ENCODE measurements at places on chromosomes 6 and 20. TPM values are rescaled to one million over a fixed set of nuclear protein-coding genes. Genes with fewer than 3 reads are reported as not detected.

- no peak for DNase-seq
These were observed 5.3 kb upstream of the PCK1 start for GRCh38 chr20:57555457-57556184.

DNA sequence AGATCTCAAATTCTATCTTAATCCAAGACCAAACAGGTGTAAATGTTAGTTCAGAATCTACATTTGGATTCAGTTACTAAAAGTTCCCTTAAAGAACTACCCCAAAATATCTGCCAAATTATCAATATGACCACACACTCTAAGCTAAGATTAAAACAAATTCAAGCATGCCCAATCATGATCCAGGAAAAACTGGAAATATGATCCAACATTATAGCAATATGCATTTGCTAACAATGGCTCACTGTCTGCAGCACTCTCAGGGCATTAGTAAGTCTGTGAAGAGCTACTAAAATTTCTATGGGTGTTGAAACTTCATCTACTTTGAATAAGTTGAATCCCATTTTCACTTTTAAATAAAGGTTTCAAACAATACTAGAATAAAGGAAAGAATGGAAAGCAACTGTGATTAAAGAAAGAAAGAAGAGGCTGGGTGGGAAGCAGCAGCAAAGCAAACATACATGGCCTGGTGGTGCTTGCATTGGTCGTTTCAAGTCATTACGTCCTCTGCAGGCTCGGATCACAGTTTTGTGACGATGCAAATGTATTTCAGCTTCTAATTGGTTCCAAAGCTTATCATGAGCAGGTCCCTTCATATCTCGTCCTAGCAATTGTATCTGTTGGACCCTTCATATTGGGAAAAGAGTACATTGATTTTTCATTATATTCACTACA, 29.2 kb downstream of the GOPC start:
- DNase-seq: no peak

DNA sequence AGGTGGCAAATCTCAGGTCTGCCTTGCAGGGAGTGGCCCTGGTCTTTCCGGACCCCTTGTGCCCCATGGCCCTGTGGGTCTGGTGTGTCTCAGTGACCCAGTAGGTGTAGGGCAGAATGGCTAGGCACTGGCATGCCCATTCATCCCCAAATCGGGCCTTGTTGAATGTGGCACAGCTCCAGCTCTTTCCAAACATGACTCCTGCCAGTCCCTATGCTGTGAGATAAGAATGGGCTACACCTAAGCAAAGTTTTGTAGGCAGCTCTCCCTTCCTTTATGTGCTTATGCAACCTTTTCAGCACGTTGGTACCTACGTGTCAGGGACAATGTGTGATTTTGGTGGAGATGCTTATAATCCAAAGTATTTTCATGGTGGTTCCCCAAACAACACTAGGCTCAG, 33.9 kb downstream of the FOXO3 start:
- DNase-seq: no peak

DNA sequence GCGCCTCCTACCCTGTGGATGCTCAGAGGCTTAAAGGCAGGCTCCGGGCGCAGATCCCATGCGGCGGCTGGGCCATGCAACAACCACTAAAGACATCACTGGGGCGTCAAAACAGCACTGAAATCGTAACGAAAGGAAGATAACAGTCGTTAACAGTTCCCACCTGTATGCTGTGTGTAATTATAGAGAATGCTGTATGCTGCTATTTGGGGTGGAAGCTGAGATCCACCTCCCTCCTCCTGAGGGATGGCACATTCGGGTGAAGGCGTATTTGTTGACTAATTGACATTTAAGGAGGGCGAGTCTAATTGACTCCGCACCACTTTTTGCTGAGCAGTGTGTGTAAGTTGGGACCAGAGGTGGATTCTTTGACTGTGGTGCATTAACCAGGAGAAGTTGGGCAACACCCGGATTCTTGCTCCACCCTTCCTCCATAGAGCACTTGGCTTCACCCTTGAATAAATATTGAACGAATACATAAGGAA, 687 bp downstream of the SLC35A1 start:
- peak; percentile 54 for DNase-seq

DNA sequence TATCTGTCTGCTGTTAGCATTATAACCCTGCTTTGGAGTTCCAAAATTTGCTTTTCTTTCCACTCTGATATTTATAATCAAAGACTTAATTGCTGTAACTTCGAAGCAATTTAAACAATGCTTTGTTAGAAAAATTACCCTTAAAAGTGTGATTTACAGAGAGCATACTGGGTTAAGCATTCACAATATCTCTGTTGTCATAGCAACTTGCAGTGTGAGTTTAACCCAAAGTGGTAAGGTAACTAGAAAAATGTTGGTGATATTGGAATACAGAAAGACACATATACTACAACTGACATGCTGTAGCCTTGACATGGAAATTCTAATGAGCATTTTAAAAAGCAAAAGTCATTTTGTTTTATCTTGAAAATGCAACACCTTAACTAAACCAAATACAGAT, 70.4 kb upstream of the SMLR1 start:
- no peak for DNase-seq

- peak; percentile 63 for DNase-seq
These were observed 42.8 kb upstream of the PCMTD2 start for GRCh38 chr20:64212755-64213154.

GRCh38 chr20:44410583-44411019, 55.1 kb downstream of the HNF4A start:
- no peak for DNase-seq

DNA sequence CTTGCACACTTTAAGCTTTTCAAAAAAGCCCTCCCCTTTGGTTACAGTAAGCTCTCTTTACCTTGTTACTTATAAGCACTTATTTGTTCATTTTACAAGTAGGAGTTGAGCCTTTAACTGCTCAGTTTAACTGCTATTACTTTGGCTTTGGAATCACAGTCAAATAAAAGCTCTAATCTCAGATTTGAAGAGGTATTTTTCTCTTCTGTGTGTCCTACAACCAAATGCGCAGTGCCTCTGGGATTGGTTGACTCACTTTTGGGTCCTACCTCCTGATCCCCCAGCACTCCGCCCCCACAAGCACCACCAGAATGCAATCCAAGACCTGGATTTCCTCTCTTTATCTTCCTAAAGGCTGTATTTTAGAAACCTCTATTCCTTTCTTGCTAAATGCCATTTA, 2.5 kb downstream of the NCOA7 start:
- no peak for DNase-seq

DNA sequence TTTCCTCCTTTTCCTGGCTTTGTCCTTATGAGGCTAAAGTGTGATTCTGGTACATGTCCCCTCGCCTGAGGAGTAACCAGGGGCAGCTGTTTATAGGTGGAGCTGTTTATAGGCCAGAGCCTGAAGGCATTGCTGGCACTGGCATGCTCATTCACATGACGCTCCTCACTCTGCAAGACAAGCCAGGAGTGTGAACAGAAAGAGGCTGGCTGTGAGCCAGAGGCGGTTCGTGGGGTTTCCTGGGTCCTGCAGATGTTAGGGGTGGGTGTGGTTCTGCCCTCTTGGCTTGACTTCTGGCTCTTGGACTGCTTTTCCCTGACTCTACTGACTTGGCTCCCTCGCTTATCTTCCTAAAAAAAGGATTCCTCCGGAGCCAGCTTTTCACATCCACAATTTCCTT, 12.8 kb upstream of the MDFI start:
- peak; percentile 28 for DNase-seq

- DNase-seq: no peak
These were observed 10.4 kb downstream of the CEP57L1 start for GRCh38 chr6:109105681-109106080.

GRCh38 chr6:36504982-36505381, 42.3 kb downstream of the STK38 start:
- DNase-seq: no peak

GRCh38 chr6:159061805-159062563, 17.2 kb upstream of the TAGAP start:
- DNase-seq: no peak

- peak; percentile 66 for DNase-seq
These were observed 81.9 kb downstream of the TFAP2C start for GRCh38 chr20:56711018-56711417.

DNA sequence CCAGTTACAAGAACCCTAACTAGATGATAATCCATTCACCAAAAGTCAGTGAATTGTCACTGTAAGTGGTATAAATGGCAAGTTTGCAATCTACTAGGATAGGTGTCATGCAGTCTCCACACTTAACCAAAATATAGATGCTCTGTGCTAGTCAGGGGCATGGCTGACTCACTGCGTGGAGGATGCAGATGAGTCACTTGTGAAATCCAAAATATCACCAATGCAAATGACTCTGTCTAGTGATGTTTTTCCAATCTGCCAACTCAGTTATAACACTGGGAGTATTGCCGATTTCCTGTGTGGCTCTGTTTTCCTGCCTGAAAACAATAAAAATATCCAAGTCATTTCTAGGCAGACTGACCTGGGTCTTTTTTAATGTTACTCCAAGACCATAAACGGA, 47.8 kb upstream of the NRSN1 start:
- DNase-seq: peak; percentile 26

GRCh38 chr6:112400282-112400681, 53.2 kb downstream of the RFPL4B start:
- DNase-seq: no peak

DNA sequence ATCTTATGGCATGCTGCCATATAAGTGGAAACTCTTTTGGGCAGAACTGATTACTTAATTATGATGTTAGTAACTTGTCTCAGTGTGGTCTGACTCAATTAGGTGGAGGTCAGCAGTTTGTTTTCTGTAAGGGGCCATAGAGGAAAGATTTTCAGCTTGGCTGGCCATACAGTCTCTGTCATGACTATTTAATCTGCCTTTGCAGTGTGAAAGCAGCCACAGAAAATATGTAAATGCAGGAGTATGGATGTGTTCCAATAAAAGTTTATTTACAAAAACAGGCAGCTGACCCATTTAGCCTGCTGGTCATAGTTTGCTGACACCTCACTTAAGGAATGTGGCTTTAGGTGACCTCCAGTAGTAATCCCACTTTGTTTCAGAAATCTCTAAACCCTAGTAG, 700.7 kb downstream of the EPM2A start:
- DNase-seq: peak; percentile 86

DNA sequence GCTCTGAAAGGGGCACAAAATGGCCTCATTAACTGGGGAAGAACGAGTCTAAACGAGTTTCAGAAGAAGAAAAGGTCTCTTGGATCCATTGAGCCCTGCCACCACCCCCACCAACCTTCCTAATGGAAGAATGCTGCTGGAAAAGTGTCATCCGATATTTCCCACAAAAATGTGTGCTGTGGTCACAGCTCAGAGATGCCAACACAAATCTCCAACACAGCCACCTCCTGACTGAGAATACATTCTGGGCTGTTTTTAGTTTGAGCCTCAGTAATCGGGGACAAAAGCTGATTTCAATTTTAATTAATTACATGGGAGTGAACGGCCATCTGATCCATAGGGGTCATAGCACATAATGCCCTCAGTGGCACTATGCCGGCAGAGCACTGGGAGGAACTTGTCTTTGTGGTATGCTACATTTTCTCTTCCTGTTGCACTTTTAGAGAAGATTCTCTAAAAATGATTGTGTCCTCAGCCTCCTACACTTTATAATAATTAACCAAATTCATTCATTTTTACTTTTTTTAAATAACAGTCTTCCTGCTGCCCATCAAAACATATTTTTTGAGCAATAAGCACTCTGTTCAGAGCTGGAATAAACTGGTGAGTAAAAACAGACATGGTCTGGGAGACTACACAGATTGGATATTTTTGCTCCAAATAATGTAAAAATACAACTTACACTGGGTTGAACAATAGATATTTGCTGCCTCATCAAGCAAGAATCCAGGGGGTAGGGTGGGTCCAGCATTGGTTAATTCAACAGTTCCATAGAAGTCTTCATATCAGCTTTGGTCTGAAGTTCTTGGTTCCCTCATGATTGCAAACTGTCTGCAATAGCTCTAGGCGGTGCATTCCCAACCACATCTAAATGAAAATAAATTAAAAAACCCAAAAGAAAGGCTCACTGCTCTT, 143.6 kb upstream of the TMEM170B start:
- peak; percentile 99 for DNase-seq

GRCh38 chr20:46945465-46945864, 50.8 kb downstream of the EYA2 start:
- peak; percentile 30 for DNase-seq

DNA sequence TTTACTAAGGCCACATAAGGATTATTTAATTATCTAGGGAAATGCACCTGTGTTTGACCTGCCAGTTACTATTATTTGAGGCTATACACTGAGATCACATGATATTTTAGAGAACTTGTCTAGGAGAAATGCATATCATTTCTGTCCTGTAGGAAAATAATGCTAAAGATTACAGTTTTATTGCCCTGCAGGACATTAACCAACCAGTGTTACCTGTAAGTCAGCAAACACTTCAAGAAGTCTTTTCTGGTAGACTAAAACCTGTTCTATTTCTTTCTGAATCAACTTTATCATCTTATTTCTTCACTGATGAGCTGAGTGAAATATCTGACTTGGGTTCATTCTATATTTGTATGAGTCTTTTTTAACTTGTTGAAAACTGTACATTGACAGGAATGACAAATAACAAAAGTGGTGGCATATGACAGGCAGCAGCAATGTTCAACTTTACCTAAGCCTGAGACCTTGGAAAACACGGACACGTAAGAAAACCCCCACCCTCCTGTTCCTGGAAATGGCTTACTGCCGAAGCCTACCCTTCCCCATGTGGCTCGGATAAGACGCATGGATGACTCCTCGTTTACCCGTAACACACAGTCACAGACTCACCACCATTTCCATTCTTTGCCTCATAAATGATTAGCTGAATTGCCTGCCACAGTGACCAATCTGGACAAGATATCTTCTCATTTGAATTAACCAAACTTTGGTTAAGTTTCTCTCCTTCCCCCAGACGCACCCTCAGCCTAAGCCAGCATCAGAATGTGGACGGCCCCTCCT, 118.0 kb upstream of the CD93 start:
- no peak for DNase-seq

DNA sequence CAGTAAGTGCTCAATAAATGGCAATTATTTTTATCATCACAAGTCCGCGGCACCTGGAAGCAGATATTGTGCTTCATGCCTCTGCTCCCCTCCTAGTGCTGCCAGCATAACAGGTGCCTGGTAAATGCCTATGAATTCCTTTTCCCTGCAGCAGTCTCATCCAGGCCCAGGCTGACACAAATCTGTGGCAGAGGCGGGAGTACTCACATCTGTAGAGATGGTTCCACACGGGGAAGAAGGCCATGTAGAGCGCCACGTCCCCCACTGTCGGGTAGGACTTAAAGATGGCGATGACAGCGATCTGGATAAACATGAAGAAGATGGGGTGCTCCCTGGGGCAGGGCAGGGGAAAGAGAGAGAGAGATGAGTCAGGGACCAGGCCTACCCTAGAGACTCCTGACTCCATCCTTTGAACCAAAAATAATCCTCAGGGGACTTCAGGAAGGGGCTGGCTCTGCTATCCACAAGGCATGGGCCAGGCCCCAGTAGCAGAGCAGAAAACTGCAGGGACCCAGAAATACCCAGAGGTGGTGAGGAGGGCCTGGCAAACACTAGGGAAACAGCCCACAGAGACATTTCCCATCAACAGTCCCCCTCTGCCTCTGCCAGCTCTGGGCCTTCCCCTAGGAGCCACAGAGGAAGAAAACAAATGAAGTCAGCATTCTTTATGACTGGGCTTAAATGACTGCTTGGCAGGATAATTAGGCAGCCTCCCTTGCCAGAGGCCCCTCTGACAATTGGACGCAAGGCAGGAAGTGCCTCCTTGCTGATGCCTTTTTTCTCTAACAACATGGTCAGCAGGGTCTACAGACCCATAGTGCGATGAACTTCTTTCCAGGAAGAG, 23.0 kb downstream of the MAP1LC3A start:
- DNase-seq: peak; percentile 86

DEFB132 gene
- 0.05 TPM for total RNA-seq

MLIP gene
- total RNA-seq: not detected

IL17A gene
- total RNA-seq: not detected

DCDC2 gene
- 0.20 TPM for total RNA-seq

FAM162B gene
- not detected for total RNA-seq

TGM2 gene
- 108 TPM for total RNA-seq
